ENCODE measurements at places on chromosomes 3 and 15.

DNA sequence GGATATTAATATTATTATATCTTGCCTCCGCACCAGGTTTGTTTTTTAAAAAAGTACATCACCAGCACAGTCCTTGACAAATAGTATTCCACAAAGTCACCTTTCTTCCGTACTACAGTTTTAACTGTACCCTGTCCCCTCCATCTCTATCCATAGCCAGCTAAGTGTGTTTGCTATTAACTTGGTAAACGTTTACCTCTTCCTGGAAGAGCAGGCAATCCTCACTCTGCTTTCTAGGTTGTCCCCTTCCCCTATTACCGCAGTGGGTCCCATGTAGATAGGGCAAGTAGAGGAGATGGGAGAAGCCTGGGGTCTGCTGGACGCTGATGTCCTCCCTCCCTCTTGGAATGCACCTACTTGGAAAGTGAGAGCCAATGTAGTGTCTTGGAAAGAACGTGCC is 83.9 kb upstream of the ETV5 start:
- DNase-seq, result no peak

- no peak for DNase-seq
Measured at GRCh38 chr3:190642016-190642415, 128.1 kb downstream of the IL1RAP start.

- DNase-seq, result peak; percentile 76
Measured at GRCh38 chr3:126081618-126082361, 2.1 kb downstream of the SLC41A3 start.

GRCh38 chr3:169758359-169758994 is 6.4 kb downstream of the TERC start:
- DNase-seq, result no peak

DNA sequence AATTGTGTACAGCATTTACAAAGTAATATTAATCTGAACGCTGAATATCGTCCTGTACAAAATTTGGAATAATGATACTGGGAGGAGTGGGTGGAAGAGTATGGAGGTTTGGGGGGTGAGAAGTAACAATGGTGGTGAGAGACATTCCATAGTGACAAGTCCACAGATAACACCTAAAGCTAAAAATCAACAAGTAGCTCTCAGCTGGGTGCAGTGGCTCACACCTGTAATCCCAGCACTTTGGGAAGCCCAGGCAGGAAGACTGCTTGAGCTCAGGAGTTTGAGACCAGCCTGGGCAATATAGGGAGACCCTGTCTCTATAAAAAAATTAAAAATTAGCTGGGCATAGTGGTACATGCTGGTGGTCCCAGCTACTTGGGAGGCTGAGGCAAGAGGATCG is 5.1 kb downstream of the MRPS25 start:
- DNase-seq, result no peak

DNA sequence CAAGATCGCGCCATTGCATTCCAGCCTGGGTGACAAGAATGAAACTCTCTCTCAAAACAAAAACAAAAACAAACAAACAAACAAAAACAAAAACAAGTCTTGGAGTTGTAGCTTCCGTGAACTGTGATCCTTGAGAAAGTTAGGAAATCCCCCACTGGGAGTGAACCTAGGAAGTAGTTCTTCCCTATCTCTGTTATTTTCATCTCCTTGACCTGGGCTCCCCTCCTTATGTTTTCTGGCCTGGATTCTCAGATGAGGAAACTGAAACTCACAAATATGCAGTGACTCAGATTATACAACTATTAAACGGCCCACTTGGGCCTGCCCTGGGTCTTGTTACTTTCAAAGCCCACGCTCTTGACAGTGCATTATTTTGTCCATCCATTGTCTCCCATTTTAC is 29.7 kb downstream of the SAXO2 start:
- no peak for DNase-seq

DNA sequence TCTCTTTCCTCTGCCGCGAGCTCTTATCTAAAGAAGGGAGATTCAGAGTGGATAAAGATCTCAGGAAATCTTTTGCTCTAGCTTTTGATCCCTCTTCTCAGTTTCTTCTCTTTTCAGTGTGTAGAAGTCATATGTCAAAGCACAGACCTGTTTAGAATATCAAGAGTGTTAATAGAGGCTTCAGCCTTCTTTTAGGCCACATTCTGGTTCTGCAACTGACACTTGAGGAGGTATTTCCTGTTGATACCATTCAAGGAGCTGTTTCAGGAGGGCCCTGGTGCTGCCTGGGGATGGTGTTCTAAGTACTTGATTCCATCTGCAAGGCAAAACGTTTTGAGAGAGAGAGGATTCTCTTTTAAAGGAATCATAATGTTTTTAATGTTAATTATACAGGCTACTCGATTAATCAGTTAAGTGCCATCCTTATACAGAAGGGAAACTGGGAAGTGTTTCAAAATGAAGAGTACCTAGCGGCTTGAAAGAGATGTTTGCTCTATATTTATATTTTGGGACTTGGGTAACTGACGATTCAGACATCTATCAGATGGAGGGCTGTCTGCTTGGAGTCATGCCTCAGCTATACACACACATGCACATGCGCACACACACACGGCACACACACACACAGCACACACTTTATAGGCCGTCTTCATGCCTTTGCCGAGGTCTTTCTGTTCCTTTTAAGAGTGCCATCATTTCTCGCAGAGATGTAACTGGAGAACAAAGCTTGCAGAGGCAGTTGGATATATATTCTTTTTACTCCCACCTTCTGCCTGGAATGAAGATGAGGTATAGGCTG is 313.9 kb downstream of the PTPRG start:
- DNase-seq, result no peak

DNA sequence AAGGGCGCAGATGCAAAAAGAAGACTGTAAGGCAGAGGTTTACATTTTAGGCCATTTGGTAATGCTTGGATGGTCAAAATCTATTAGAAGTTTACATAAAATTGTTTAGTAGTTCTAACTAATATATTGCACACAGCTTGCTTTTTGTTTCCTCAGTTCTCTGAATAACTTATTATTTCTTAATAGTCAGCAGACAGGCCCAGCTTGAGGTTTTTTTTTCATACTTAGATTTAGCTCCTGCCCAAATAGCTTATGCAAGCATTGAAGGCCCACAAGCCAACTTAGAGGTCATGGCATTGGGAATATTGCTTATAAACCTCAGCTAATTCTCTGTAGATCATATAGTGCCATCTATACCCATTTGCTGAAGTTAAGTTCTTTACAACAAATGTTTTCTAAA is 172.5 kb downstream of the RAP2B start:
- DNase-seq, result no peak

DNA sequence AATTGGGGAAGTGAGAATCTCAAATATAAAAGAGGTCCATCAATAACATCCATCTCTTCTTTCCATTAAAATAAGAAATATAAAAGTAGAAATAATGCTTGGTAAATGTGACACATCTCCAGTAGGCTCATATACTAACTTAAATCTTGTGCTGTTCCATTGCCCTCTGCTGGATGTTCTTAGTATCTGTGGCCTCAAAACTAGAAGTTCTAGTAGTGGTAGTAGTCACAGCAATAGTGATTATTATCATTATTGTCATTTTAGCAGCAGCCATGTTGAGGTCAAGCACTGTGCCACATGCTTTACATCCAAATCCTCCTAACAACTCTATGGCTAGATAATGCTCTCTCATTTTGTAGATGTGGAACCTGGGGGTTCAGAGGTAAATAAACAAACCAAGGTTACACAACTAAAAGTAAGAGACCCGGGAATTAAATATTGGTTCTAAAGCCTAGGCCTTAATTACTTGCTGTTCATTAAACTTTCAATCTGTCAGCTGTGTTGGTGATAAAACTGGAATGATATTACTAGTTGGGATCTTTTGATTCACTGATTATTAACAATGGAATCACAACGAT is 20.2 kb upstream of the BTLA start:
- DNase-seq, result peak; percentile 45

DNA sequence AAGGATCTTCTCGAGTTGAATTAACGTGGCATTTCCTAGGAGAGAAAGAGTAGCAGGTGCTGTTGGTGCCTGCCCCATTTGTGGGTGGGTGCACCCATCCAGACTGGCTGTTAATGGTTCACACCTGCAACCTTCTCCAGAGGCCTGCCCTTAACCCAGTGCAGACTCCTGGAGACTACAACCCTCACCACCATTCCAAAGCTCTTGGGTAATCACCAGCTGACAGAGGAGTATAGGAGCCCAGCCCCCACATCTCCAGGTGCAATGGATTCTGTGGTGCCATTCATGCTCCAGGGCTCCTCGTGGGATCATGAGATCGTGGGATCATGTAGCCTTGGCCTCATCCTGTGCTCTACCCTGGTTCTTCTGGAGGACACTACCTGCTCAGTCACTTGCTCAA is 60.2 kb downstream of the SEMA5B start:
- no peak for DNase-seq

- DNase-seq, result no peak
Measured at GRCh38 chr3:154119951-154120350, 1.2 kb upstream of the ARHGEF26 start.

DNA sequence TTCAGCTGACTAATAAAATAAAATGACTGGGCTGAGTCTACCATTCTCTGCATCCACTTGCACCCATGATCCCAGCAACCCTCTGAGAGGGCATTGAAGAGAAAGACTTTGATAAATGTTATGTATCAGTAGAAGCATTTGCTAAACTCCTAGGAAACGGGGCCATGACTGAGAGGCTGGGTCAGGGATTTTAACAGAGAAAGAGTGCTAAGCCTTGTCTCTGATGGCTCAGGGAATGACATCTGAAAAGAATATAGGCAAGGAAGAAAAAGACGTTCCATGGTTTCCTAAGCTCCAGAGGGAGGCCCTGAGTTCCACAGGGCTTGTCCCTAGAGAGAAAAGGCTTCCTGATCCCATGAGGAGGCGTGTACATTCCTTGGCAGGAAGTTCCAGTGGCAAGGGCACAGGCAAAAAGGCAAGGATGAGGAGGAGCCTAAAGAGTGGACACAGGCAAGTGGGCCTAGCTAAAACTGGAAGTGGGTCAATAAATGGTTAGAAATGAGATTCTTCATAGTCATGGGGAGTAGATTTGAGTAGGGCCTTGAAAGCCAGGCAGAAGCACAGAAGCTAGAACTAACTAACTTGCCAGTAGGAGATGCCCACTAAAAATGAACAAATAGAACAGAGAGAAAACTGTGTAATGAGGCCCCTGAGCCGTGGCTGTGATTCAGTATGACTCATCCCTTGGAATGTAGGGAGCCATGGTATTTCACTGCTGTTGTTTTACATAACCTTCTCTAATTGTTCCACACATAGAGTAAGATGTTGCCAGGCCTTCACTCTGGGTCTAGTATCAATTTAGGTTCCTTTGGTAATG is 44.9 kb upstream of the MANF start:
- DNase-seq, result no peak

DNA sequence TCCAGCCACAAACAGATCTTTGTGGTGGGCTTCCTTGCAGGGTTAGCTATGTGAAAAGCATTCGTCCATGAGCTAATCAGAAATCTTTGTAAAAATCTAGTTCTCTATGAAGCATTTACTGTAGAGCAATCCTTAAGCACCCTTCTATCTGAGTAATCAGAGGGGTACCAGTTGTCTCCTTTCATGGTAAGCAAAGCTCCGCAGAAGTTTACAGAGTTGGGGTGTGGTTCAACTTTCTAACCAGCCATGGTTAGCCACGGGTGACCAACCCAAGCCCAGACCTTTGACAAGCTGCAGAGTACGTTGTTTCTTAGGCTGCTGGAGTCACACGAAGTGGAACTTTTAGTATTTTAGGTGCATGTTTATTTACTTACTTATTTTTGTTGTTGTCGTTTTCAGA is 77.4 kb downstream of the FLNB start:
- no peak for DNase-seq

DNA sequence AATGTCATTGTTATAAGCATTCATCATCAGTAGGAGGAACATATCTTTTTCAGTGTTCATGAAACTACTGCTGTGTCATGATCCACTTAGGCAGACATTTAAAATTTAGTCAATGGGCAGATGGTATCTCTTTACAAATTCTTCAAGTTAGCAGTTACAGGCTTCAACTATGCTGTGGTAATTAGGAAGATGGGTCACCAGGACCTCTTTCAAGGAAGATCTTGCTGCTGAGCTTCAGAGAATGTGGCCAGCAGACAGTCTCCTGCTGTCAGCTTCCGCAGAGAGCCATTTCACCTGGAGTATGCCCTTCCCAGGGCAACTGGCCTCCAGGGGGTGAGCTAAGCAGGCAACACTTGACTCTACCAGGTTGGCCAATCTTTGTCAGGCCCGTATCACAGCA is 19.4 kb downstream of the IFT57 start:
- DNase-seq, result no peak

- no peak for DNase-seq
Measured at GRCh38 chr3:73024836-73025235, 28.2 kb downstream of the PPP4R2 start.

- no peak for DNase-seq
Measured at GRCh38 chr15:99514306-99514705, 51.5 kb upstream of the MEF2A start.

DNA sequence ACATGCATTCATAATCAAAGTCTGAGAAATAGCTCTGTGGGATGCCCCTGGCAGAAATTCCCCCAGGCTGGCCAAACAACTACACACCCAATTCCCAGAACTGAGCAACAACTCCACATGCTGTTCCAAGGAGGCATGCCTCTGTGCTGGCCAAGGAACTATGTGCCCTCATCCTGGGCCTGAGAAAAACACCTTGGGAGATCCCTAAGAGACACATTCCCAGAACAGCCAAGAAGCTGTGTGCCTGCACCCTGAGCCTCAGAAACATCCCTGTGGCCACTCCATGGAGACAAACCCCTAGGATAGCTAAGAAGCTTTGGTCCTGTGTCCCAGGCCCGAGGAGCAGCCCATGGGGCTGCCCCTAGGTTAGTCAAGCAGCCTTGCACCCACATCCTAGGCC is 92.3 kb upstream of the MME start:
- DNase-seq, result no peak

DNA sequence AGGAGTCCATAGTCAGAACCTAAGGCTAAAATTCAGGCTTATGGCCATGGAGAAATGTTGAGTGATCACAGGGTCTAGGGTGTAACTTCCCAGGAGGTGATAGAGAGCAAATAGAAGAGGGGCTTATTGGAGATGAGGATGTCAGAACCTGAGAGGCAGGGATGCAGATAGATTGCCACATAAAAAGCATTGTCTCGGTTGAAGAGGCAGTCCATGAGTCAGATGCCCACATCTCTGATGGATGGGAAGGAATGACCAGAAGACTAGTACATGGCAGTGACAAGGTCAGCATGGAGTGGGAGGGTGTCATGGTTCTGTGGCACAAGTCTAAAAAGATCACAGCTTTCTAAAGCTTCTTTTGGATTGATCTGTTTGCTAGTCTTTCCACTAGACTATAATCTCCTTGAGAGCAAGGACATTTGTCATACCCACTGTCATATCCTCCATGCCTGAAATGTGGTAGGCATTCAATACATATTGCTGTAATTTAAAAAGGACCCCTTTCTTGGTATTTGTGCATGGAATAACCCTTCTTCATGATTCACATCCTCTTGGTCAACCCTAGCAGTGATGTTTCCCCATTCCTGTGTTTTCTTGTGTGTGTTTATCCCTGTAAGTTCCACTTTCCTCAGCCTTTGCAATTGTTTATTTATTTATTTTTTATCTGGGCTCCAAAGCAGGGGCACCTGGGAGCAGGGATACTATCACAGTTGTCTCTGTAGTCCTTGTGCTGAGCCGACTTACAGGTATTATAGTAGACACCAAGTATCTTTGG is 613.4 kb upstream of the CFAP20DC start:
- DNase-seq, result no peak
